ENCODE measurements at places on chromosomes 6 and 20.
A peak's percentile ranks its signal among the peaks of the same experiment; 100 is the strongest.

GRCh38 chr6:167565388-167565787 is 240.5 kb downstream of the TTLL2 start:
- no peak for DNase-seq

- DNase-seq = peak; percentile 16
These were observed 96.0 kb downstream of the INSM1 start for GRCh38 chr20:20463933-20464374.

DNA sequence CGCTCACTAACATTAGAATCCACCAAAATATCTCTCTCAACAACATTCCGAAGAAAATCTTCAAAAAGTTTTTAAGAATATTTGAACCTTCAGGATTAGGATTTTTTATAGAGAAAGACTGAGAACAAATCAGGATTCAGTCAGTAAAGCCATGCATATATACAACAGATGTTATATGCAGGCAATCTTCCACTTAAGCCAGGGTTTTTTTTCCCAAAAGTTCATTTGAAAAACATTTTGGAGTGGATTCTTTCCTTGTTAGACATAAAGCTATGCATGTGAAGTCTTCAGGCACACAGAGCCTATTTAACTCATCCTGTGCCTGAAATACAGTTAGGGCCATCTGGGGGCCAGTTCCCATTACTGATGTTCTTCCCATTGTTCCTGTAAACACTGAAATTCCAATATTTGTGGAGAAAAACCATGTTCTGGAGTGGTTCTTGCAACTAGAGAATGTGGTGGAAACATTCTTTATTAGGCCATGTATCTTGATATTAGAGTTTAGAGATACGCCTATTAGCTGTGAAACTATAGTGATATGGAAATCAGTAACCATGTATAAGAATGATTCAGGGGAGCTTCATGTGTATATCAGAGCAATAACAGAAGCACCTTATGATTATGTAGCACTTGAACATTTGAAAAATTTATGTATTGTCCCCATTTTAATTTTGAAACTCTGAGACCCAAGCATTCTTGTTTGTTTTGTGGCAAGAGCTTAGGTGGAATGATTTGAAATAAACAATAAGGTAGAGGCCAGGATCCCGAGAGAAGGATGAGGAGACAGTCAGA is 61.7 kb downstream of the PLEKHG1 start:
- DNase-seq = no peak

- no peak for DNase-seq
These were observed 336.3 kb downstream of the NRN1 start for GRCh38 chr6:5670381-5670780.

- no peak for DNase-seq
These were observed 87.0 kb upstream of the B3GAT2 start for GRCh38 chr6:71043902-71044301.
